ENCODE measurements at places on chromosomes 1 and 21. TPM values are rescaled to one million over a fixed set of nuclear protein-coding genes. Genes with fewer than 3 reads are reported as not detected.

DNA sequence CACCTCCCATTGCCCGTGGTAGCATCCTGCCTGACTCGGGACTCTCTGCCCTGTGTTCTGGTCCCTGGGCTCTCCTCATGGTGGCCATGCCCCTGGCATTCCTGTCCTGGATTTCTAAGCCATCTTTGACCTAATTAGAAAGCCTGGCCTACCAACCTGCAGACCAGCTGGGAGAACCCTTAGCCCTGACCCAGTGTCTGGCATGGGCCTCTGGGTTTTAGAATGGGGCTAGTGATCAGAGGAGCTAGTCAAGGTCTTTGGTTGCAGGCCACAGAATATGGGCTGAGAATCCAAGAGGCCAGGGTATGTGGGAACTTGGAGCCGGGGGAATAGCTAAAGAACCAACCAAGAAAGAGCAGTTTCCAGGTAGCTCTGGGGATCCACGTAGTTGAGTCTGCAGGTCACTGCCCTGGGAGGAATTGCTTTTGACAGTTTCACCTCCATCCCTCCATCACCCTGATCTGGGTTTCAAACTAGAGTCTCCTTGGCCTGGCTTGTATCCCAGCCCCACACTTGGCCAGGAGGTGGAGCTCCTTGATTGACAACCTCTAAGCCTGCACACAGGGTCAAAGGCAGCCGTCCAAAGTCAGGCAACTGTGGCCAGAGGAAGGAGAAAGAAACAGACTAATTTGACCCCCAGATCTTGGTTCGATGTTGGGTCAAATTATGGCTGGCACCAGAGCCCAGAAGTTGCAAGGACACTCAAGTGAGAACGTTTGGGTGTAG, 54.7 kb upstream of the ABCG1 start:
- peaks cover 21% of the 10 kb centered on the region for H3K4me1 ChIP-seq
- peak; percentile 35 for DNase-seq
- no peak overlapping the region for H3K27ac ChIP-seq
- H3K4me3 ChIP-seq: no peak overlapping the region
- H3K27me3 ChIP-seq: peaks cover under 1% of the 10 kb centered on the region
- no peaks in the 10 kb centered on the region for H3K36me3 ChIP-seq

- no peak for DNase-seq
- H3K27ac ChIP-seq: no peak overlapping the region
- no peak overlapping the region for H3K4me3 ChIP-seq
- peaks cover 16% of the 10 kb centered on the region for H3K27me3 ChIP-seq
- no peaks in the 10 kb centered on the region for H3K36me3 ChIP-seq
Observed at GRCh38 chr1:210362526-210362925, 33.8 kb downstream of the HHAT start.

DNA sequence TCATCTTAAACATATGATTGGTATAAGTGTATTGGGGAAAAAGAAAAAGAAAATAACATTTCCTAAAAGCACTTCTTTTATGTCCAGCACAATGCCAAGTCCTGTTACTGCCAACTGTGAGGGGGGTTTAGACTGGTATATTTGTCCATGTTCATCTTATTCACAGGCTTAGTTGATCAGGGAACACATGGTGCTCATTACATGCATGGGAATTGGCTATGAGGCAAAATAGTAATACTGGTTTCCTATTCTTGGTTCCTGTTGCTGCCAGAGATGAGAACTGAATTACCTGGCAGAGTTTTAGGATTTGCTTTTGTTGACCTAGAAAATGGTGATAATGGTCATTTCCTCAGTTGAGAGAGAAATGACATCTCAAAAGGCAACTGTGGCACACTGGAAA, 398.8 kb downstream of the DUSP10 start:
- no peaks in the 10 kb centered on the region for H3K36me3 ChIP-seq
- H3K27me3 ChIP-seq: peaks cover 2% of the 10 kb centered on the region
- no peak overlapping the region for H3K27ac ChIP-seq
- H3K4me1 ChIP-seq: no peaks in the 10 kb centered on the region

DNA sequence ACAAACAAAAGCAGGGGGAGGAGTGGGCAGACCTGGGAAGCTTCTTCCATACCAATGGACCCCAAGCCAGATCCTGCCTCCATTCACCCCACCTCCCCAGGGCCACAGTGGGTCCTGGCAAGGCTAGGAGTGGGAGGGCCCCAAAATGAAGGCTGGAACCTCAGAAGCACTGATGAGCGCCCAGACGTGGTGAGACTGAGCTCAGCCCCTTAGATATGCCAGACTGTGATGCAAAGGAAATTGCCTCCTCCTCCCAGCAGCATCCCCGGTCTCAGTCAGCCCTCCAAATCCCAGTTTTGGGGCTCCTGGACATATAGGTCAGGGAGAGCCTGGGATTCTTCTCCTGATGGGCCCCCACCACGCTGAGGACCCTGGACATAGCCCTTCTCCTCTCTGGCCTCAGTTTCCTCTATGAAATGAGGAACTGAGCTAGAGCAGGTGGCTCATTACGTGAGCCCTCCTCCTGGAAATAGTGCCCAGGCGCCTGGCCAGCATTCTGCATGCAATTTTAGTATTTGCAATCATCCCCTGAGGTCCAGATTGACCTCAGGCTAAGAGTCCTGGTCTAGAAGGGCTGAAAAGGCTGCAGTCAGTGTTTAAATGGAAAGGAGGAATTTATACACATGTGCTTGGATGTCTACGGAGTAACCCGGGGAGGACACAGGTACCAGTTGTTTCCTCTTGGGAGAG, 33.5 kb downstream of the RHBG start:
- no peak overlapping the region for H3K4me3 ChIP-seq
- no peak overlapping the region for H3K27ac ChIP-seq
- no peak for DNase-seq

DNA sequence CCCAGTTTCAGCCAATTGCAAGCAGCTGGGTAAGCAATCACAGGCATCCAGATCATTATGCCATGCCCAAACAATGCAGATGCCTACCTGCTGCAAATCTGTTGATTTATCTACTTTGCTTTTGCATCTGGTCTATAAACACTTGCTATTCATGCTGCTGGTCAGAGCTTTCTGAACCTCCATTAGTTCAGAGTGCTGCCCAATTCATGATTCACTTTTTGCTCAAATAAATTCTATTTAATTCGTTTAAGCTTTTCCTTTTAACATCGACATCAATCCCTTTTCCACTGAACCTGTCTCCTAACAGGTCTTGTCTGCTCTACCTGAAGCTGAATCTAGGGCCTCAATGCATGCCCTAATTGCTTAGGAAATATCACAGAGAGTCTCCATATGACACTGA, 99.4 kb upstream of the C1orf87 start:
- H3K27ac ChIP-seq: no peak overlapping the region
- DNase-seq: no peak
- no peaks in the 10 kb centered on the region for H3K27me3 ChIP-seq
- H3K36me3 ChIP-seq: no peaks in the 10 kb centered on the region

- H3K36me3 ChIP-seq: no peaks in the 10 kb centered on the region
- peaks cover 11% of the 10 kb centered on the region for H3K4me1 ChIP-seq
- no peaks in the 10 kb centered on the region for H3K27me3 ChIP-seq
- no peak for DNase-seq
- no peak overlapping the region for H3K4me3 ChIP-seq
Observed at GRCh38 chr1:23403038-23403336, 21.6 kb downstream of the TCEA3 start.

GRCh38 chr1:157862114-157863070, 20.8 kb upstream of the CD5L start:
- H3K4me3 ChIP-seq: no peak overlapping the region
- no peaks in the 10 kb centered on the region for H3K27me3 ChIP-seq
- no peak overlapping the region for H3K27ac ChIP-seq
- no peaks in the 10 kb centered on the region for H3K4me1 ChIP-seq
- no peak for DNase-seq
- no peaks in the 10 kb centered on the region for H3K36me3 ChIP-seq

- no peak overlapping the region for H3K4me3 ChIP-seq
- no peak overlapping the region for H3K27ac ChIP-seq
- no peaks in the 10 kb centered on the region for H3K36me3 ChIP-seq
- peaks cover 2% of the 10 kb centered on the region for H3K27me3 ChIP-seq
Observed at GRCh38 chr1:244796719-244797406, 38.6 kb upstream of the COX20 start.

- H3K4me1 ChIP-seq: no peaks in the 10 kb centered on the region
- H3K4me3 ChIP-seq: no peak overlapping the region
- no peak for DNase-seq
- H3K27ac ChIP-seq: no peak overlapping the region
Observed at GRCh38 chr1:197029749-197030148, 37.3 kb downstream of the F13B start.

- H3K27me3 ChIP-seq: no peaks in the 10 kb centered on the region
Observed at GRCh38 chr1:55928576-55928975, 650.8 kb downstream of the PLPP3 start.

DNA sequence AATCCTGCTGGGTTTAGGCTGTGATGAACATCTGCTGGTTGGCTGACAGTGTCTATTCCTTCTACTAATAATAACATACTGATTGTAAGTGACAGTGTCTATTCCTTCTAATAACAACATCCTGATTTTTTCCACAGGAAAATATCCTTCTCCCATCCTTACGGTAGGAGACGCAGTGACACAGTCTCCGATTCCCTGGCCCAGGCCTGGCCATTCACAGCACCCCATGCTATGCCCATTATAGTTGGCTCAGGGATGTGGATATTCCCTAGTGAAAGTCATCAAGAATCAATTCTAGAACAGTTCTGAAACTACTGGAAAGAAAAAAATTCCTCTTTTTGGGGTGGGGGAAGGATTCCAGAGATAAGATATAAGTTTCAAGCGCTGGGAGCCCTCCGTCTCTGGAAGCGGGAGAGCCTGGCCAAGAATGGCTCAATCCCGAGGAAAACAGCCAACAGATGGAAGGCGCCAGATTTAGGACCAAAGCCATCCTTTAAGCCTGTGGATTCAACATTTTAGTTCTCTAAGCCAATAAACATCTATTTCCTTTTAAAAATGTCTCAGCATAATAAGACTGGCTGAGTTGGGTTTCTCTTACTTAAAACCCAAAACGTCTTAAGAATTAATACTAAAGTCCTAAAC, 88.6 kb downstream of the GPATCH2 start:
- no peaks in the 10 kb centered on the region for H3K27me3 ChIP-seq
- H3K27ac ChIP-seq: no peak overlapping the region
- no peak overlapping the region for H3K4me3 ChIP-seq
- H3K4me1 ChIP-seq: no peaks in the 10 kb centered on the region

DNA sequence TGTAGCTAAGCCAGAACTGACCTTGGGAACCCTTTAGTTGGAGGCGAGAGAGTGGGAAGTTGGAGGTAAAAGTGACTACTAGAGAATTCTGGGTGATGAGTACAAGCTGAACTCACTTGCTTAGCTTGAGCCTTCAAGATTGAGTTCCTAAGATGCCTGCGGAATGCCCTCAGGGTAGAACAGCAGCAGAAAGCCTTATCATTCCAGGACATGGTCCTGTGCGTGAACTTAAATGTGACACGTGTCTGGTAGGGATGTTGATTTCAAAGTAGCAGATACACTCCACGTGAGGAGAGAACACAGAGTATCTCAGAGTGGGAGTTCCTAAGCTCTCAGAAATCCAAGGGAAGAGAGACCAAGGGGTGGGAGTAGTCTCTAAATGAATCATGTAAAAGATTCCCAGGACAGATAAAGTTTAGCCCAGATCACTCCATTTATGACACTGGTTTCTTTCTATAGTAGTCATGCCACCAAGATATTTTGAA, 60.1 kb downstream of the KCNK1 start:
- peaks cover 8% of the 10 kb centered on the region for H3K4me1 ChIP-seq
- no peak for DNase-seq
- peaks cover 3% of the 10 kb centered on the region for H3K27me3 ChIP-seq
- no peak overlapping the region for H3K4me3 ChIP-seq

GRCh38 chr1:204127597-204128242, 24.1 kb downstream of the ETNK2 start:
- no peaks in the 10 kb centered on the region for H3K36me3 ChIP-seq
- H3K4me1 ChIP-seq: peaks cover 9% of the 10 kb centered on the region
- no peak overlapping the region for H3K4me3 ChIP-seq
- no peaks in the 10 kb centered on the region for H3K27me3 ChIP-seq

DNA sequence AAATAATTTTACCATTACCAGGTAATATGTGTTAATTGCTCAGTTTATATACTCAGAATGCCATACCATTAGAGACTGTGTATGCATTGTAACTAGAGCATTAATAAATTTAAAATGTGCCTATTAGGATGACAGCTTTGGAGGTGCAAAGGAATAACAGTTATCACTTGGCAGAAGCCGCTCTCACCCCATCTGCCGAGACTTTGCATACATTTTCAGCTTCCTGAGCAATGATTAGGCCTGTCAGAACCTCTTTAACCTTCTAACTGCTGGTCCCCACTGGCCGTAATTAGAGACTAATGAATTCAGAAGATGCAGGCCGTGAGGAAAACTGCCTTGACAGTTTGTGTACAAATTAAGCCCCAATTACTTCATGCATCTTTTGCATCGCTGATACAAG, 158.0 kb upstream of the PROX1 start:
- DNase-seq: no peak
- H3K4me1 ChIP-seq: no peaks in the 10 kb centered on the region
- no peaks in the 10 kb centered on the region for H3K27me3 ChIP-seq
- H3K4me3 ChIP-seq: no peak overlapping the region

Gene NTMT2
- not detected for total RNA-seq

Gene ARHGEF2
- 216 TPM for total RNA-seq

Gene NBPF4
- total RNA-seq: 0.97 TPM

Gene UTS2
- total RNA-seq: not detected
